ENCODE measurements at places on chromosomes 16 and 17. TPM values are rescaled to one million over a fixed set of nuclear protein-coding genes. Genes with fewer than 3 reads are reported as not detected.

SEPTIN1 gene
- 0.18 TPM for total RNA-seq

MAP2K3 gene
- total RNA-seq: 39.8 TPM

CHST6 gene
- total RNA-seq: 0.32 TPM

RUSF1 gene
- 18.3 TPM for total RNA-seq

ABCA3 gene
- total RNA-seq: 0.41 TPM

HOXB1 gene
- not detected for total RNA-seq

CCL1 gene
- not detected for total RNA-seq

C16orf74 gene
- not detected for total RNA-seq

FSCN2 gene
- total RNA-seq: not detected

TBC1D3E gene
- not detected for total RNA-seq

PABPN1L gene
- total RNA-seq: not detected

BAHCC1 gene
- 1.7 TPM for total RNA-seq

DNA sequence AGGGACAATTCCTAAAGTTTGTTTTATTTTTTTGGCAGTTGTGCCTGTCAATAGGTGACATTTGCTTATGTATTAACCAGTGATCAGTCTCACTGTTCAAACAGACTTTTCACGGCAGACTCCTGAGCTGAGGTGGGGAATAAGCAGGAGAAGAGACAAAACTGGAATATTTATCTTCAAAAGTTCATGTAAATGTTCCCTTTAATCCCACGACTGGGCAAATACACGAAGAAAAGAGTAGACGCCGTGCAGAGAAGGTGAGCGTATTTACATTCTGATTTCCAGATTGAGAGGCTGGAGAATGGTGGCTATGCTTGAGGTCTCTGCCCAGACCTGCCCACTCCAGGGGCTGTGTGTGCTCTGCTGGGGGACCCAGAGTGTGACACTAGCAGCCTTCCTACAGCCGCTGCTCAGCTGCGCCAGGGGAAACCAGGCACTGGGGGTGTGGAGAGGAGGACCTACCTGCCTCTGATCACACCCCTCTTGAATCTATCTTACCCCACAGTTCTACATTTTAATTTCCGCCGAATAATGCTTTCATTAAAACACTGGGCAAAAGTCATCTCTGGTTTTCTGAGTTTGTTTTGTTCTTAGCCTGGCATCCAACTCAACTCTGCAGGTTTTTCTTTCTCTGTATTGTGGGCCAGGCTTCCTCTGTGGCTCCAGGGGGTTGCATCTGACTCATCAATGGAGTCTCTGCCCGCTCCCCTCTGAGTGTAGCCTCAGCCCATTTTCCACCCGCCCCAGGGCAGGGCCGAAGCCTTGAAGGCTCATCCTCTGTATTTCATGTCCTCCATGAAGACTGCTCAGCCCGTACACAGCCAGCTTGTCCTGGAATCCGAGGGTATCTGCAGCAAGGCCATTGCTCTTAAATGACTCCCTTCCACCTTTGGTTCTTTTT lies 237.1 kb downstream of the NTN1 start:
- DNase-seq: peak; percentile 67
- H3K36me3 ChIP-seq: no peaks in the 10 kb centered on the region
- no peaks in the 10 kb centered on the region for H3K27me3 ChIP-seq

- H3K27ac ChIP-seq: no peak overlapping the region
- H3K36me3 ChIP-seq: no peaks in the 10 kb centered on the region
- DNase-seq: no peak
- peaks cover 10% of the 10 kb centered on the region for H3K4me1 ChIP-seq
- H3K4me3 ChIP-seq: no peak overlapping the region
Measured at GRCh38 chr16:11072420-11073153, 128.2 kb downstream of the CLEC16A start.

- peaks cover 38% of the 10 kb centered on the region for H3K4me1 ChIP-seq
- H3K36me3 ChIP-seq: peaks cover 1% of the 10 kb centered on the region
- H3K27ac ChIP-seq: no peak overlapping the region
- H3K4me3 ChIP-seq: no peak overlapping the region
- H3K27me3 ChIP-seq: no peaks in the 10 kb centered on the region
Measured at GRCh38 chr16:53089434-53090285, 34.9 kb downstream of the CHD9 start.

- DNase-seq: no peak
- H3K36me3 ChIP-seq: no peaks in the 10 kb centered on the region
- H3K27me3 ChIP-seq: no peaks in the 10 kb centered on the region
- no peak overlapping the region for H3K4me3 ChIP-seq
- H3K27ac ChIP-seq: no peak overlapping the region
- peaks cover 55% of the 10 kb centered on the region for H3K4me1 ChIP-seq
Measured at GRCh38 chr17:65753348-65753747, 191.9 kb upstream of the AXIN2 start.

- H3K4me1 ChIP-seq: peaks cover 5% of the 10 kb centered on the region
- H3K4me3 ChIP-seq: no peak overlapping the region
- peaks cover 19% of the 10 kb centered on the region for H3K27me3 ChIP-seq
- H3K27ac ChIP-seq: no peak overlapping the region
- no peaks in the 10 kb centered on the region for H3K36me3 ChIP-seq
Measured at GRCh38 chr17:62668091-62668804, 40.8 kb downstream of the MRC2 start.

DNA sequence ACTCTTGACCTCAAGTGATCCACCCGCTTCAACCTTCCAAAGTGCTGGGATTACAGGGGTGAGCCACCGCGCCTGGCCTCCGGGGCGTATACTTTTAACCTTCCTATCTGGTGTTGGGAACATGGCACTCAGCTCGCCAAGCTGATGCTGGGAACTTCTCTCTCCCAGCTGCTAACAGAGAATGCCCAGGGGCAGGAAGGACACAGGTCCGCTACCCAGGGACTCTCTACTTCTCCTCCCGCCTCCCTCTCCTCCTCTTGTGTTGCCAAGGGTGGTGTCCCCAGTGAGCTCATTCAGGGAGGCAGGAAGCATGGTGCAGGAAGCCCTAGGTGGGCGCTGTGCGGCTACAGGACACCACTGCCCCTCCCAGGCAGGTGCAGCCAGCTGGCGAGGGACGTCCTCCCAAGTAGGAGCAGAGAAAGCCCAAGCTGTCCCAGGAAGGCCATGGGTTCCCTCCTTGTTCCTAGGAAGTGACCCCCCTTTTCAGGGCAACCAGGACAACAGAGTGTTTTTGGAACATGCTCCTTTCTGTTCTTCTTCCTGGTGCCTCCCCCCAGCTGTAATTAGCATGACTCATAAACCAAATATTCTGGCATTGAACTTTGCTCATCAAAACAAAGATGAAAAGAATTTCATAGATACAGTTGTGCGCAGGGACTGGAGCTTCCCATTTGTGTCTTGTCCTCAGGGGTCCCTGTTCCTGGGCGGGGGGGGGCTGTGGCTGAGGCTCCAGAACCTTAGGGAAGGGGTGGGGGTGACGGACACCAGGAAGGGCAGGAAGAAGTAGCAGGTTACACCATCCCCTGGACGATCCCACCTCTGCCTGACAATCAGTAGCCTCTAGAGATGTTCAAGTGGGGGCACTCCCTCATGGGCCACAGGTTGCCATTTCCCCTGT lies 2.7 kb downstream of the C1QTNF1 start:
- H3K27me3 ChIP-seq: no peaks in the 10 kb centered on the region
- peak overlapping the region; percentile 95 for H3K27ac ChIP-seq
- H3K4me3 ChIP-seq: peak overlapping the region; percentile 56

GRCh38 chr17:3770466-3770865 lies 30.5 kb downstream of the ITGAE start:
- DNase-seq: no peak
- no peak overlapping the region for H3K27ac ChIP-seq
- peaks cover 49% of the 10 kb centered on the region for H3K4me1 ChIP-seq
- peaks cover 2% of the 10 kb centered on the region for H3K27me3 ChIP-seq
- H3K36me3 ChIP-seq: no peaks in the 10 kb centered on the region

DNA sequence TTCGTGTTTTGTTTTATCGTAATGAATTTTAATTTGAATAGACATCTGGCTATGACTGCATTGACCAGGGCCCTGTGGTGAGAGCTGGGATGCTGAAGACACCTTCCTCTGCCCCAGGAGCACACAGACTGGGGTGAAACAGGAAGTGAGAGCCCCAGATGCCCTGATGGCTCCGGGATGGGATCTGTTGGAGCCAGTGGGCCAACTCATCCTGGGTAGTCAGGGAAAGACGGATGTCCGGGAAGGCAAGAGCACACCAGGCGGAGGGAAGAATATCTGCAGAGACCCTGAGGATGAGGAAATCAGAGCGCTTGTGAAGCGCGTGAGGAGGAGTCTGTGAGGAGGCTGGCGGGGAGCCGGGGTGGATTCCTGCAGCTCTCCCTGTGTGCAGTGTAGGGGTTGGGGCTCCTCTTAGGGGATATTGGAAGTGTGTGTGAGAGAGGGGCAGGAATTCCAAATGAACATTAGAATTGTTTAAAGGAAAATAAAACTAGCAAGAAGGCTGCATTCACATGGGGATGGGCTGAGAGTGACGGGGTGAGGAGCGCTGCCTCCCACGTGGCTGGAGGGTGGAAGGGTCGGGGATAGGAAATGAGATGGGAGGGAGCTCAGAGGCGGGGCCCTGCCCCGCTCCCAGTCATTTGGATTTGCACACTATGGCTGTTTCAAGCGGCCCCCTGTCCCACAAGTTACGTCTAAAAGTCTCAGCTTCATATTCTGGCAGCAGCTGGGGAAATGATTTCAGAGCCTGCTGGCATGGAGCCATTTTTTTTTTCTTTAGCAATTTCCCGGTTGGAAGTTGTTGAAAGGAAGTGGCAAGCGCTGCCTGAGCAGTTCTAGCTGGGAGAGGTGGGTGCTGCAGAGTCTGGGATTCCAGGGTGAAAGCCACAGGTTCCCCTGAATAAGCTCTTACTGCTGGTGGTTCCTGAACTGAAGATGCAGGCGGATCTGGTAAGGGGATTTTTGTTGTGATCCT lies 71.2 kb upstream of the LGALS9 start:
- H3K4me1 ChIP-seq: peaks cover 49% of the 10 kb centered on the region
- H3K27me3 ChIP-seq: no peaks in the 10 kb centered on the region
- DNase-seq: peak; percentile 62
- peak overlapping the region; percentile 75 for H3K27ac ChIP-seq

- H3K36me3 ChIP-seq: peaks cover 3% of the 10 kb centered on the region
- DNase-seq: no peak
- H3K4me3 ChIP-seq: no peak overlapping the region
- no peak overlapping the region for H3K27ac ChIP-seq
- H3K27me3 ChIP-seq: no peaks in the 10 kb centered on the region
Measured at GRCh38 chr16:3408561-3409197, 7.7 kb downstream of the ZNF174 start.

- H3K27ac ChIP-seq: no peak overlapping the region
- H3K27me3 ChIP-seq: peaks cover 1% of the 10 kb centered on the region
- H3K4me1 ChIP-seq: peaks cover 13% of the 10 kb centered on the region
- H3K4me3 ChIP-seq: no peak overlapping the region
- DNase-seq: no peak
Measured at GRCh38 chr16:67255553-67256221, 6.9 kb downstream of the SLC9A5 start.

GRCh38 chr16:52741351-52741750 lies 194.4 kb upstream of the TOX3 start:
- H3K36me3 ChIP-seq: no peaks in the 10 kb centered on the region
- H3K27ac ChIP-seq: no peak overlapping the region
- no peak for DNase-seq
- H3K4me3 ChIP-seq: no peak overlapping the region
- peaks cover 16% of the 10 kb centered on the region for H3K4me1 ChIP-seq

- H3K27ac ChIP-seq: no peak overlapping the region
- DNase-seq: no peak
- no peaks in the 10 kb centered on the region for H3K27me3 ChIP-seq
Measured at GRCh38 chr17:574061-574460, 140.6 kb downstream of the VPS53 start.

DNA sequence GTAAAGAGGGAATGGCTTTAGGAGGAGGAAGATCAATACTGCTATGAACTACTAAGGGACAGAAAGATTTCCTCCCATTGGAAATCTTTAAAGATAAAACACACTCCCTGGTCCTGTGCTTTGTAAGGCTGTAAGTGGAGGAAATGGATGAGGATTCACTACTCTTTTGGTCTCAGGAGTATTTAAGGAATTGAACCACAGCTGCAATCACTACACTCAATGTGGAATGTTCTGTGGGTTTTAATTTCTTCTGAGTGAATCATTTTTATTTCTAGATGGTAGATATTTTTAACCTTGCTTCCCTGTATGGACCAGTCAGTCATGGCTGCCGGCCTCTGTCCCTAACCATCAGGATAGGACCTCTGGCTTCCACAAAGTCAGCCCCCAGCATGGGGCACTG lies 65.6 kb downstream of the SDR42E1 start:
- no peak for DNase-seq
- no peaks in the 10 kb centered on the region for H3K36me3 ChIP-seq
- peaks cover 33% of the 10 kb centered on the region for H3K27me3 ChIP-seq
- no peaks in the 10 kb centered on the region for H3K4me1 ChIP-seq

DNA sequence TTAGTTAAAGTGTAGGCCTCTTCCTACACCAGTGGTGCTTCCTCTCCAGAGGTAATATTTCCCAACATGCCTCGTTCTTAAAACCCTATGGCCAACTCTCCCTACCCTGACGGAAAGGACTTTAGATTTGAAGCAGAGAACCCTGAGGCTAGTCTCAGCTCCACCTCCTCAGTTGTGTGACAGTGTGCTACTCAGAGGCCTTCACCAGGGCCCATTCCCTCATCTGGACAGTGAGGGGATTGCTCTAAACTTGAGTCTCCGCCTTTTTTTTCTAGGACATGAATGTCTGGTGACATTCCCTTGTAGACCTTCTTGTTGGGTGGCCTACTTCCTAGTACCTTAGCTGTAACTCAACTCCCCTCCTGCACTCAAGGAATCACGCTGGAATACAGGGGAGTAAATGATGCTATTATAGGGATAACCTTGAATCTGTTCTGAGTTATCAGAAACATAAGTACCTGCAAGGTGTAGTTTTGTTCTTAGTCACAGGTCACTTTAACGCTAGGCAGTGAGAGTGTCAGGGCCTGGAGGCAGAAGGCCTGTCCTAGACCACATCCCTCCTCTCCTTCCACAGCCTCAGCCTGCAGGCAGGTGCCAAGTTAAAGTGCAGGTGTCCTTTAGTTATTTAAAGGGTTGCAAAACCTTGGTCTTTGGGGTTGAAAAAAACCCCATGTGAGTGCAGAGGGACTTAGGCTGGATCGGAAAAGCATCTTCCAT lies 26.9 kb downstream of the LDHD start:
- no peak for DNase-seq
- H3K4me3 ChIP-seq: no peak overlapping the region
- H3K27me3 ChIP-seq: no peaks in the 10 kb centered on the region
- H3K4me1 ChIP-seq: peaks cover 83% of the 10 kb centered on the region
- H3K27ac ChIP-seq: no peak overlapping the region
- H3K36me3 ChIP-seq: peaks cover 16% of the 10 kb centered on the region

DNA sequence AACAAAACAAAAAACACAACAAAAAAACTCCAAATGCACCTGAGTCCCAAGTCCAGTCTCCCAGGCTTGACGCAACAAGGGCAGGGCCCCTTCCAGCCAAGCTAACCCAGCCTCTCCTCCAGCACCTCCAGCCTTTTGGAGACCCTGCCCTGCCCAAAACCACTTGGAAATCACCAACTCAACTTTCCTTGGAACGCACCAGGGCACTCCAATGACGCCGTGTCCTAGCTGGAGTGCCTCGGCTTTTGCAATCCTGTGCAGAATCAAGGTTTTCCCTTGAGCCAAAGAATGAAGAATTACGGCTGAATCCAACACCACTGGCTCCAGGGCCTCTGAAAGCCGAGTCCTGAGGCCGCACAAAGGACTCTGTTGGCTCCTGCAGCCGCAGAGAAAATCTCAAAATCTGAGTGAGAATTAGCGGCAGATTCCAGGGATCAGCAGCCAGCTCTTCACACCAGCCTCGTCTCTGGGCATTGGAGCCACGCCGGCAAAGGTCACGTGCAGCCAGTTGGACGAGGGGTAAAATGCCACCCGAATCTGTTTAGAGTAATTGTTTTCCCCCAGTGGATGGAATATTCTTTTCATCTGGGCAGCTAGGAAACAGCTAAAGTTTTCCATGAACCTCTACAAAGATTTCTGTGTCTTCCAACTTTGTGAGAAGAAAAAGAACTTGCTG lies 9.7 kb upstream of the BAIAP2 start:
- DNase-seq: no peak
- H3K36me3 ChIP-seq: no peaks in the 10 kb centered on the region
- H3K4me3 ChIP-seq: peak overlapping the region; percentile 14
- H3K4me1 ChIP-seq: peaks cover 78% of the 10 kb centered on the region
- H3K27ac ChIP-seq: no peak overlapping the region
- peaks cover 59% of the 10 kb centered on the region for H3K27me3 ChIP-seq
